ENCODE measurements at places on chromosomes 4 and X. TPM values are rescaled to one million over a fixed set of nuclear protein-coding genes. Genes with fewer than 3 reads are reported as not detected.

The GPC3 gene
- total RNA-seq: 3.3 TPM

The RNF212 gene
- total RNA-seq: 3.5 TPM

The NR0B1 gene
- 0.72 TPM for total RNA-seq

The SYNPO2 gene
- total RNA-seq: 0.40 TPM

The SHROOM2 gene
- total RNA-seq: 4.8 TPM

The RBM10 gene
- 41.2 TPM for total RNA-seq

The RS1 gene
- total RNA-seq: not detected

The SLC34A2 gene
- 1.6 TPM for total RNA-seq

The SRPX2 gene
- total RNA-seq: 29.5 TPM

The PLS3 gene
- 133 TPM for total RNA-seq

The DCX gene
- not detected for total RNA-seq

The RAI2 gene
- 0.17 TPM for total RNA-seq

The PALLD gene
- 21.9 TPM for total RNA-seq

The GPRASP1 gene
- total RNA-seq: 0.98 TPM

The RASL11B gene
- total RNA-seq: 3.6 TPM

The PHF8 gene
- 10.9 TPM for total RNA-seq
